ENCODE measurements at places on chromosomes 1 and 21.

GRCh38 chr1:230760360-230760827 lies 13.2 kb downstream of the CAPN9 start:
- DNase-seq: no peak

DNA sequence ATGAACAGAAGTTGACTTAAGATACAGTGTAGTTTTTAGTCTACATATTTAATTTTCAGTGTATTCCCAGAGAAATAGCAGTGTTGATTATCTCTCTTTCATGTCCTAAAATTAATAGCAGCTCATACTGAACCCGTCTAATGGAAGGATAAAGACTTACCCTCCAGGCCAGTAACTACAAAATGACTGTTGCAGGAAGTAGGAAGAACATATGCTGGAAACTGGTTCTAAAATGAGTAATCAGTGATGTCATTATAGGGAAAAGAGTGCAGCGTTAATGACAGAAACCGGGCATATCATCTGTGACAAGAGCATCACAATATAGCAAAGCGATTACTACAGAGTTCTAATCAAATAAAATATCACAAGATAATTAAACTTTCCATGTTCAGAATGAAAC lies 385.5 kb downstream of the SMYD3 start:
- no peak for DNase-seq

DNA sequence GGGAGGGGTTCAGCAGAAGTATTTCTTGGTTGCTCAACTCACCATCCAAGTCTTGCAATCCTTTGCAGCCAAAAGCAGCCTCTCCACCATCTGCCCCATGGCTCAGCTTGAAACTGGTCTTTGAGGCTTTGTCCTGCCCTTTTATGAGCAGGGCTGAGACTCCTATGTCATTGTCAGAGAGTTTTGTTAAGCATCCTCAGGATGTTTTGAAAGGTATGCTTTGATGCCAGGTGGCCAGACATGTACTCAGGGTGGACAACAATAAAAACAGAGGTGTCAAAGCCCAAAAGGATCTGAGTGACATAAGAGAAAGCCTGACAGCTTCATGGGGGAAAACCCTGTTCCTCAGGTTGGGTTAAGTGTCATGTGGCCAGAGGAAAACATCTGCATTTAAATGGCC lies 310.5 kb downstream of the PRDM2 start:
- no peak for DNase-seq

- DNase-seq: no peak
Observed at GRCh38 chr21:43355925-43356289, 71.0 kb downstream of the SIK1 start.

- no peak for DNase-seq
Observed at GRCh38 chr1:60487565-60488345, 414.2 kb upstream of the C1orf87 start.

DNA sequence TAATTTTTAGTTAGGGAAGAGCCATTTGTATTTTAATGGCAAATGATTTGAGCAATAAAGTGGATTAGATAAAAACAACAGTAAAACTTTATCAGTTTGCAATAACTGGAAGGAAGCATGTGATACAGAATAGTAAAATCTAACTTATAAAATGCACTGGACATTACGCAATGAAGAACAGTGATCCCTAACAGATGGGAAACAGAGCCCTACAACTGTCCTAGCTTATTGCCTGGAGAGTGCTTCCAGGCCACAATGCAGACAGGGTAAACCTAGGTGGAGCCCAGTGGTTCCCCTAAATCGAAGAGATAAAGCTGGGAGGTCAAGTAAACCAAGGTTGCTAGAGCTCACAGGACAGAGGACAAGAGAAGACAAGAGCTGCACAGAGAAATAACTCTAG lies 7.0 kb downstream of the OMA1 start:
- no peak for DNase-seq

GRCh38 chr1:28343405-28343804 lies 14.6 kb downstream of the MED18 start:
- no peak for DNase-seq

- DNase-seq: no peak
Observed at GRCh38 chr1:241355311-241356010, 1.5 kb downstream of the RGS7 start.

GRCh38 chr1:89201106-89201794 lies 2.5 kb upstream of the GBP4 start:
- DNase-seq: no peak

- DNase-seq: no peak
Observed at GRCh38 chr1:68481041-68481440, 15.8 kb downstream of the DEPDC1 start.

DNA sequence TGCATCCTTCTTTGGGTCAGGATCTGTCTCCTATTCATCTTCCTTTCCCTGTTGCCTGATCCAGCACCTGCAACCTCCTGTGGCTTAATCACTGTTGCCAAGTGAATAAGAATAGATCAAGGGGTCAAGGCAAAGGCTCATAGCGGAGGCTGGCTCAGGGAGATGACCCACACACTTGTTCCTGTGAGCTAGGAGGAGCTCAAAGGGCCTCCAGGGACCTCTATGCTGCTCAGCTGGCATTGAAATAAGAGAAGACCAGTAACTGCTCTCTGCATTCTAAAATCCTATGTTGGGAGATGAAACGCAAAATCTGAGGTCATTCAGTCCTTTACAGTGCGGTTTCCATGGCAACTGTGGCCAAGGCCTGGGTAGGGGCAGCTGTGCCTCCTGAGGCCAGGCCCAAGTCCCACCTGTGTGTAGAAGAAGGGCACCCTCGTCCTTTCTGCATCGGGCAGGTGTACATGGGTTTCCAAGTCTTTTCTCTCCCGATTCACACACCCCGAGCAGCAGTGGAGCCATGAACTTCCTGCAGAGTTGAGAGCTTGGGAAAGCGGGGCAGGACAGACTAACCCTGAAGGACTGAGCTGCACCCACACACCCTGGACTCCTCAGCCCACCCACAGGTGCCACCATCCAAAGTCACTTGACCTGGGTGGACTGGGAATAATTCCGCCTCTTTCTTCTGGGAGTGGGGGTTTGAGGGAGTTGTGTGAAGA lies 27.8 kb upstream of the STUM start:
- DNase-seq: no peak

- no peak for DNase-seq
Observed at GRCh38 chr1:7345516-7345915, 425.6 kb upstream of the VAMP3 start.

GRCh38 chr1:220221670-220222069 lies 50.6 kb downstream of the RAB3GAP2 start:
- DNase-seq: no peak

DNA sequence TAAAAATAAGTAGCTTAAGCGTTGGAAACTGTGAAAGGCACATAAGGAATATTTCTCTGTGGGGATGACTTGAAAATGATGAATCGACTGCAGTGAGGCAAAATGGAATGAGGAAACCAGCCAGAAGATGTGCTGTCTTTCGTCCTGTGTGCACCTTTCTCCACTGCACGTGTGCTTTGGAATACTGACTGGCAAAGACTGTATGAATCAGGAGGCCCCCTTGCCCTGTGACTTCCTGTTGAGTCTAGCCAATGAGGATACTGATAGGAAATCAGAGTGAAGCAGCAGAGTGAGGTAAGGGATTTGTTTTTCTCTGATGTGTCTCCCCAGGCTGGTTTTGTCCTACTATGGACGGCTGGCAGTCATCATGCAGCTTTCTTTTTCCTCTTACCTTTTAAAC lies 118.2 kb upstream of the ADGRL4 start:
- DNase-seq: no peak

- DNase-seq: no peak
Observed at GRCh38 chr1:42006093-42006492, 87.4 kb upstream of the HIVEP3 start.

- no peak for DNase-seq
Observed at GRCh38 chr1:66437136-66437401, 96.9 kb upstream of the SGIP1 start.

DNA sequence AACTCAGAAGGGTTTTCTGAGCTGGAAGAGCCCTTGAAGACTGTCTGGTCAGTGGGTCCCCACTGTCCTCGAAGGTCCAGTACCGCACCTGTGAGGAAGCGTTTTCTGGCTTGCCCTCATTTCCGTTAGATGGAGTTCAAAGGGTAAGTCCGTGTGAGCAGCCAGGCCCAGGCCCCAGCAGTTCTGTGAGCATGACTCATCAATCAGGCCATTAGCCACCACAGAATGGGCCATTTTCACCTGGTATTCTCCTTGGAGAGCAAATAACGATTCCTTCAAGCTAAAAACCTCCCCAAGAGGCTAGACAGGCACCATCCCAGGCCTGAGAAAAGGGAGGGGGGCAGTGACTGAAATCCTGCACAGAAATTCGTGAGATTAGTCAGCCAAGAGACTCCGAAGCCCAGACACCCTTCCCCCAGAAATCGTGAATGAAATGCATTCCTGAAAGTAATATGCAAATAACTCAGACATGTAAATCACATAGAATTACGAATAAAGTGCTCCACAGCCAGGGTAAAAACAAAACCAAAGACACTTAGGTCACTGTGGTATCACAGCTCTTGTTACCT lies 66.0 kb downstream of the BCAR3 start:
- DNase-seq: no peak

GRCh38 chr1:226100436-226101391 lies 38.2 kb downstream of the H3-3A start:
- DNase-seq: no peak

GRCh38 chr1:166822385-166822784 lies 16.9 kb upstream of the POGK start:
- no peak for DNase-seq

- DNase-seq: no peak
Observed at GRCh38 chr1:17755120-17755519, at the start of gene ACTL8. ACTL8 (plus strand) TSS chr1:17755333; CDS start chr1:17823009, 67,676 bp downstream.

- no peak for DNase-seq
Observed at GRCh38 chr1:24417681-24418080, 2.1 kb downstream of the NIPAL3 start.

DNA sequence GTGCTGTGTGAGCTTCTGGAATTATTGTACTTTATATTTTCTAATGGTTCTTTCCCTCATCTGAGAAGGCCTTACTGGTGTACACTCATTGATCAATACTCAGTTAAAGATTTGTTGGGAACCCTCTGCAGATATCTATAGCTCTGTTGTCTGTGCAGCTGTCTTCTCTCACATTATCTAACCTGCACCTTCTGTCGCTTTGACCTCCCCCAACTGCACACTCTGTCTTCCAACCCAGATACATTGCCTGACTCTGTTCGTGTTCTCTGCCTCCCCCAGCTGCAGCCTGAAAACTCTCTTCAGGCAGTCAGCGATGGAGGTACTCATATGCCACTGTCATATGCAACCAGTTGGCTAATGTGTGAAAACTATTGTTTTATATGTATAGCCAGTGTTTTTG lies 334.3 kb downstream of the NCAM2 start:
- DNase-seq: no peak

Data from liver (tissue), 10 donors.